ENCODE measurements at places on chromosomes 11 and 22.

GRCh38 chr11:112525270-112525669 lies 264.6 kb upstream of the PLET1 start:
- no peak for DNase-seq

GRCh38 chr11:26830218-26830617 lies 108.4 kb upstream of the SLC5A12 start:
- no peak for DNase-seq

- peak; percentile 20 for DNase-seq
Observed at GRCh38 chr11:68373189-68373814, 60.9 kb downstream of the LRP5 start.

- no peak for DNase-seq
Observed at GRCh38 chr11:95145430-95146060, 55.9 kb downstream of the ENDOD1 start.

DNA sequence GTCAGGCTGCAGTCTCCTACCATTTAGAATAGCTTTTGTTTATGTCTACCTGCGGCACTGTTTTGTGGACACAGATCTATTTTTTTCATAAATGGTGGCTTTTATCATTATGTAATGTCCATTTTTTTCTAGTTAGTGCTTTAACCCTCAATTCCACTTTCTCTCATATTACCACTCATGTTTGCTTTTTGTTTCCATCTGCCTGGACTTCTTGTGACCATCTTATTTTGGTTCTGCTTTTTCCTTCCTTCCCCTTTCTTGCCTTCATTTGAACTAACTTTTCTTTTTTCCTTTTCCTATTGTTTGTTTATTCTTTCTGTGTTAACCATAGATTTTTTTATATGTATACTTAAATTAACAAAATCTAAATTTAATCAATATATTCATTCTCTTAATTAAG lies 98.5 kb upstream of the SLC22A12 start:
- DNase-seq = no peak

DNA sequence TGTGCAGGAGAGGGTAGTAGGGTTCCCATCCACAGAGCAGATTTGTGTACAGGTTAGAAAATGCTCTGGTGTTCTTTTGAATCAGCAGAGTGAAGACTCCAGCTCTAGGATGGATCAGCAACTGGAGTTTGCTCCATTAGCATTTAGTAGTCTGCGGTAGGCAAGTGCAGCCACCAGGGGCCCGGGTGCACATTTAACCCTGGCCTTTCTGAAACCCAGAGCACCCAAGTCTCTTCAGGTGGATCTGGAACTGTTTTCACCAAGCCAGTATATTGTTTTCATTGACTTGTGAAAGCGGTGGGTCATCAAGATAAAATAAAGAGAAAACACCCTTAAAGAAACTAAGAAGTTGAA lies 100.8 kb upstream of the CLPB start:
- DNase-seq = no peak

GRCh38 chr22:50363166-50363802 lies 20.2 kb downstream of the PPP6R2 start:
- DNase-seq = no peak

- no peak for DNase-seq
Observed at GRCh38 chr11:13939961-13940906, 22.3 kb upstream of the SPON1 start.

- DNase-seq = no peak
Observed at GRCh38 chr22:27474711-27475547, 326.6 kb downstream of the MN1 start.

DNA sequence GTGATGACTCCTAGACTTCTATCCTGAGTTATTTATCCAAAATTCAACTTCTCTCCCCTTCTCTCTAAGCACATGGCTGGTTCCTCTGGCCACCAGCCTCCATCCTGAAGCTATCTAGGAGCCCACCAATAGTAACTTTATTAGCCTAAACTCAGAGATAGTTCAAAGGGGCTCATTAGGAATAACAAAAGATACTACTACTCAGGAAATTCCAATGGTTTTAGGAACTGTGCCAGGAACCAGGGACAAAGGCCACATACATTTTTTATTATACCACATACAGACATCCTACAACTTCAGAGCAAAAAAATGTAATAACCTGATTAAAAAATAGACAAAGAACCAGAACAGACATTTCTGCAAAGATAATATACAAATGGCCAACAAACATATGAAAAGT lies 27.9 kb downstream of the SLC25A17 start:
- no peak for DNase-seq
